ENCODE measurements at places on chromosomes 16 and 17.

DNA sequence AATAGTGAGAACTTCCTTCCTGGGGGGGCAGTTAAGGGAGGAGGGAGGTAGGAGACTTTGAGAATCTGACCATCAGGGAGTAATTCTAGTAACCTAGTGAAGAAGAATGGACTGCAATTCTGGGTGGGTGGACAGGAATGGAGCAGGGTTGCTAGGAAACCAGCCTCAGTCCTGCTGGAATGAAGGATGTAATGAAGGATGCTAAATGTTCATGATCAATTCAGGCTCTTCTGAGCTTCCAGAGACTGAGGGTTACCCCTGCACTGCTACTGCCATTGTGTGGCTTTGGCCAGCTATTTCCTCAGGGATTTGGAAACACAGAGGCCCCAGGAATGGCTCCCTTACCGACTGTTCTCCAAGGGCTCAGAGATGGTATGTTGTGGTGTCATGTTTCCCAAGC lies 116.4 kb downstream of the UTP18 start:
- DNase-seq, result no peak

DNA sequence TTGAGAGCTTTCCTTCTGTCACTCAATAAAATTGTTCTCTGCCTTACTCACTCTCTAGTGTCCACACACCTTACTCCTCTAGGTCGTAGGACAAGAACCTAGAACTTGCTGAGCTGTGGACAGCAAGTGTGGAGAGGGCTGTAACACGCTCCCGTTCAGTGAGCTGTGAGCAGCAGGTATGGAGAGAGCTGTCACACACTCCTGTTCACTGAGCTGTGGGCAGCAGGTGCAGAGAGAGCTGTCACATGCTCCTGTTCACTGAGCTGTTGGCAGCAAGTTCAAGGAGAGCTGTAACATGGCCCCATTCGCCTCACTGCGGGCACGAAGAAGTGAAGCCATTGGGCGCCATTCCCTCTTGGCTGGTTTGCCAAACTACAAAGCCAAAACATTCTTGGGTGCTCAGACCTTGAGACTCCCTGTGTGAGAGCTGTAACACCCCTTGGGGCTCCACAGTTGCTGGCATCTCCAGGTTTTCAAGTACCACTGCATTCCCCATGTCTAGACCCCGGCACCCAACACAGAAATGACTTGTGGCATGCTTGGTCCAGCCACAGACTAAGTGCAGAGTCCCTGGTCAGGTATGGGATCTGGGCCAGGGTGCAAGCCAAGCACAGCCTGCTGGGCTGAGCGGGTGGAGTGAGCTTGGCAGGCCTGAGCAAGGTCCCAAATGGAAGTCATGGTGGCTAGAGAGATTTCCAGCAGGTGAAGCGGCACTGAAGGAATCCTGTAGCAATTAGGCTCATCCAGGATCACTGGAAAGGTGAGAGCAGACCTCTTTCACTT lies 608.0 kb upstream of the CDH8 start:
- no peak for DNase-seq

GRCh38 chr16:31466381-31466841 lies 5.5 kb upstream of the TGFB1I1 start:
- DNase-seq, result no peak

DNA sequence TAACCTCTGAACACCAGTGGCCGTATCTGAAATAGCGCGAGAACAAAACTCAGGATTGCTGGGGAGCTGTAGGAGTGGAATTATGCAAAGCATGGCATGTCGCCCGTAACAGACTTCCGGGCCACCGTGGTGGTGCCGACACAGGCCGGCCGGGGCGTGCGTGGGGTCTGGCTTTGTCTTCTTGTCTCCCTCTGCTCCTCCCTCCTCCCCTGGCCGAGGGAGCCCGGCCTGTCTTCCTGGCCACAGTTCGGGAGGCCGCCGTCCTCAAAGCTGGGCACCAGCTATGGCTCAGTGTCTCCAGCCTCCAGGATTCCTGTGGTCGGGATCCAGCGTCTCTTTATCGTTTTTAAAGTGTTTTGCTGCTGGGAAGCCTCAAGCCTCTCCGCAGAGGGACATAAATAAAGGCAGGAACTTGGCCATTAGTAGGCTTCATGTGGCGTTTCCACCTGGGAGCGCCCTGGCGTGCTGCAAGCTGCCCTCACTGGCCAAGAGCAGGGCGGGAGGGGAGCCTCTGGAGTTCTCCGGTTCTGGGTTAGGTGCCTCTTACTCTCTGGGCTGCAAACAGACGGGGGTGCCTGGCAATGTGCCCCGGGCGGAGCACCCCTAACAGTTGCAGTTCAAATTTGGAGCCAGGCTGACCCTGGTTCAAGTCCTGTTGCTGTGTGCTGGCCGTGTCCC lies 22.0 kb upstream of the NPTX1 start:
- DNase-seq, result no peak

DNA sequence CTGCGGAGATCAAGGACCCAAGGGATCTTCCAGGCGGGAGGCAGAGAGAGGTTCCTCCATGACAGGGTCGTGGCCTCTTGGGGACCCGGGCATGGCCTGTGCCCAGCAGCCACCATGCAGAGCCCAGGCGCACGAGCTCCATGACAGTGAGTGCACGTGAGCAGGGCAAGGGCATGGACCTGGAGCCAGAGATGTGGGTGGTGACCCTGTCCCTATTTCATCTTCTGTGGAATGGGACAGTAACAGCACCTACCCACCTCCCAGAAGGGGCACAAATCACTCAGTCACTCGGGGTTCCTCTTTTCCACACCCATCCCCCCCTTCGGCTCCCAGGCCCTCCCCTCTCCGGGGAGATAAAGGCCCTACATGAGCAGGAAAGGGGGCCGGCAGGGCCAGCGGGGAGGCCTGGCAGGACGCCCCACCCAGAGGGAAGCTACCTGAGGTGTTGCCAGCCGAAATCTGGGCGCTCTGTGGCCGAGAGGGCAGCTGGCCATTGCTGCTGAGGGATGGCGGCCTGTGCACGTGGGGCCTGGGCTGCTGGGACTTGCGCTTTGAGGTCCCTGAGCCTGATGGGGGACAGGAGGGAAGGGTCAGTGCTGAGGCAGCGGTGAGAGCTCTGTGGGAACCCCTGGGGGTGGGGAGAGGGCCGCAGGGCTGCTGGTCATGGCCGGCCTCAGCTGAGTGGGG lies 10.4 kb downstream of the UBALD2 start:
- DNase-seq, result no peak

DNA sequence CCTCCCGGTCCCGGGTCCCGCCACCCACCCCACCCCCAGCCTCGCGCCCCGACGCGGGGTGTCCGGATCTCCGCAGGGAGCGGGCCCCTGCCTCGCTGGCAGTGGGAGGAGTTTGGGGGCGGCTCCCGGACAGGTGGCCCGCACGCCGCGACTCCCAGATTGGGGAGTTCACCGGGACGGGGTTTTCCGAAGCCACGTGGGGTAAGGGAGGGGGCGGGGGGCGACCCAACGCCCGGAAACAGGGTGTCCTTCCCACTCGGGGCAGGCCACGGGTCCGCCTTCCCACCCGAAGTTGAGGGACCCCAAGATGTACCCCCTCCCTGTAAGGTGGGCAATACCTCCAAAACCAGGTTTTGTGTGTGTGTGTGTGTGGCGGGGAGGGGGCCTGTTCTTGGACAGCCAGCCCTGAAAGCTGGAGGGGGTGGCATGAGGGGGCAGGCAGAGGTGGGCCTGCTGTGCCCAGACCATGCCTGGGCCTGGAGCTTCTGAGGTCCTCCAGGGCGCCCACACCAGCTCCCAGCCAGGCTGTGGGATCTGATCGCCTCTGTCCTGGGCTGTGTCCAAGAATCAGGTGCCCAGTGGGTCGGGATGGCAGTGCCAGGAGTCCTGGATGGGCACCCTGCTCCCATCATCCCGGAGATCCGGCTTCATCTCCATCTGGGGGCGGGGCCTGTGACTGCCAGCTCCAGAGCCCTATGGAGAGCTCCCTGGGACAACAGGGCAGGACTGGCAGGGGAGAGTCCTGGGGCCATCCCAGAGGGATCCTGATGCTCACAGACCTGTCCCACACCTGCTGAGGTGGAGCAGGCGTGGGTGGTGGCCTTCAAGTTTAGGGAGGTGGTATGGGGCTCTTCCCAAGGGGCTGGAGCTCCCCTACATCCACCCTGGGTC lies 767 bp downstream of the SYNGR2 start:
- DNase-seq, result peak; percentile 76

- DNase-seq, result no peak
Observed at GRCh38 chr16:3256866-3257465, 533 bp upstream of the MEFV start.

GRCh38 chr17:48487221-48487620 lies 43.6 kb downstream of the HOXB1 start:
- DNase-seq, result no peak
